ENCODE measurements at places on chromosomes 1 and 21. TPM values are rescaled to one million over a fixed set of nuclear protein-coding genes. Genes with fewer than 3 reads are reported as not detected.

DNA sequence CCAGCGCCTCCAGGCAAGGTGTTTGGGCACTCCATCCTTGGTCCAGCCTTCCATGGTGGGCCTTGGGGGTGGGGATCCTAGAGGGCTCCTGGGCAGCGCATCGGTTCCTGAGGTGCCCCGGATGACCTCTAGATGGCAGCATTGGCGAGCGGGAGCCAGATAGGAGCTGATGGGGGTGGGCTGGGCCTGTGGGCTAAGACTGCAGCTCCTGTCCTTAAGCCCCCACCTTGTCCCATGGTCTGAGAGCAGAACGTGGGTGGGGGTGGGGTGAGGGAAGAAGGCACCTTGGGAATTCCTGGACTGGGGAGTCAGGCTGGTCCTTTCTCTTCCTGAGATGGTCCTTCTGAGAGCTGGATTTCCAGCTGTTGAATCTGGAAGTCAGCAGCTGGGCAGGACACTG is 93.4 kb upstream of the CSF3R start:
- H3K4me1 ChIP-seq, result no peaks in the 10 kb centered on the region
- peak; percentile 78 for DNase-seq
- H3K27ac ChIP-seq, result no peak overlapping the region
- H3K36me3 ChIP-seq, result no peaks in the 10 kb centered on the region
- no peak overlapping the region for H3K4me3 ChIP-seq

DNA sequence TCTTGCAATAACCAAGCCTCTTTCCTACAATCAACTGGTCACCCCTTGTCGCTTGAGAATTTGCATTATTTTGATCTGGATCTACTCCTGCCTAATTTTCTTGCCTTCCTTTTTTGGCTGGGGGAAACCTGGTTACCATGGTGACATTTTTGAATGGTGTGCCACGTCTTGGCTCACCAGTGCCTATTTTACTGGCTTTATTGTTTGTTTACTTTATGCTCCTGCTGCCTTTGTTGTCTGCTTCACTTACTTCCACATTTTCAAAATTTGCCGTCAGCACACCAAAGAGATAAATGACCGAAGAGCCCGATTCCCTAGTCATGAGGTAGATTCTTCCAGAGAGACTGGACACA is 743 bp downstream of the GPR52 start:
- H3K27ac ChIP-seq, result no peak overlapping the region
- no peaks in the 10 kb centered on the region for H3K36me3 ChIP-seq
- no peaks in the 10 kb centered on the region for H3K27me3 ChIP-seq
- DNase-seq, result no peak

- no peak for DNase-seq
- no peaks in the 10 kb centered on the region for H3K36me3 ChIP-seq
- H3K4me3 ChIP-seq, result no peak overlapping the region
- no peak overlapping the region for H3K27ac ChIP-seq
Observed at GRCh38 chr1:237115035-237115434, 73.1 kb downstream of the RYR2 start.

- H3K36me3 ChIP-seq, result no peaks in the 10 kb centered on the region
- H3K4me3 ChIP-seq, result no peak overlapping the region
- no peak overlapping the region for H3K27ac ChIP-seq
- DNase-seq, result no peak
Observed at GRCh38 chr1:33819290-33819912, 44.5 kb upstream of the HMGB4 start.

DNA sequence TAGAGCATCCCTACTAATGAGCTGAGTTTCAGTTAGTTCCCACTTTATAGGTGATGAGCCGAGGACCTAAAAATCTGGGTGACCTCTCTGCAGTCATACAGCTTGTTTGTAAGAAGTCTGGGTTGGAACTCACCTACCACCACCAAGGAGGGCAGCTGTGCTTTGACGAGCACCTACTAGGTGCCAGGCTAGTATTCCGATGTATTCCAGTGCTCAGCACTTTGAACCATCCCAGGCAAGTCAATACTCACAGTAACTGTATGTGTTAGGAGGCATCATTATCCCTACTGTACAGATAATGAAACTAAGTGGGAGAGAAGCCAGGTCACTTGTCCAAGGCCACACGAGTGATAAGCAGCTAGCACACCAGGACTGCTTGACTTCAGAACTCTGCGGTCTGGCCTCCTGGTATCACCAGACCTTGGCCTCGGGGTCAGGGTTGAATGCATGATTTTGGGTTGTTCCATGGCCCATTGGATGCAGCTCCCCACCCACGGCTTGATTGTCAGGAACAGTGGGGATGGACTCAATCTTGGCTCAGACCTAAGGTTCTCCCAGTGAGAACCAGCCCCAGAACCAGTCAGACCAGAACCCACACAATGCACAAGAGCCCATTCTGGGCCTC is 20.7 kb downstream of the ECE1 start:
- H3K27ac ChIP-seq, result no peak overlapping the region
- no peak for DNase-seq
- H3K4me3 ChIP-seq, result no peak overlapping the region
- H3K27me3 ChIP-seq, result no peaks in the 10 kb centered on the region
- peaks cover 92% of the 10 kb centered on the region for H3K36me3 ChIP-seq

DNA sequence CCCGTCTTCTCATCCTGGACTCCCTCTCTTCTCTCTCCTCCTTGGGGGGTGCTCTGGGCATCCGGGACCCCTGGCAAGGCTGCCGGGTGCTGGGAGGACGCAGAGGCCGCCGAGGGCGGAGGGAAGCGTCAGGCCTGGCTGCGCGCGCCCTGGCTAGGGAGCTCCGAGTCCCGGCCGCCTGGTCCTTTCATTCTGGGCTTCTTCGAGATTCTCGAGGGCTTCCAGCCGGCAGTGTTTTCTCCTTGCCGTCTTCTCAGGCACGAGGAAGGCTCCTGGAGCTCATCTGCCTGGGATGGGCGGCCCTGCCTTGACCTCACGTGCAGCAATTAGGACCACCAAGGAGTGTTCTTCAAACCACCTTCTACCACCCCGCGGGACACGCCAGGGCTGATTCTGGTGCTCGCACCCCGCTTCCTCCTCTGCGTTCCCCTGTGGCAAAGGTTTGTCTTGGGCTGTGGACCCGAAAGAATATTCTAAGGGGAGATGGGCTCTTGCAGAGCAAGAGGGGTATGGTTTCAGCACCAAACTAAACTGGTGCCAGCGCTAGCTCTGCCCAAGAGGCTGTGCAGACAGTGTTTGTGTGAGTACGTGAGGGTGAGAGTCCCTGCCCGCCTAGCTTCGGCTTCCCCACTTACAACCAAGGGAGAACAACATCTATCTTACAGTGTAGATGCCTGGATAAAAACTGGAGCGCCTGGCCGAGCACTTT is 36.5 kb downstream of the PIK3CD start:
- H3K27me3 ChIP-seq, result no peaks in the 10 kb centered on the region
- H3K4me3 ChIP-seq, result peak overlapping the region; percentile 94
- H3K36me3 ChIP-seq, result peaks cover 1% of the 10 kb centered on the region
- H3K27ac ChIP-seq, result peak overlapping the region; percentile 61

DNA sequence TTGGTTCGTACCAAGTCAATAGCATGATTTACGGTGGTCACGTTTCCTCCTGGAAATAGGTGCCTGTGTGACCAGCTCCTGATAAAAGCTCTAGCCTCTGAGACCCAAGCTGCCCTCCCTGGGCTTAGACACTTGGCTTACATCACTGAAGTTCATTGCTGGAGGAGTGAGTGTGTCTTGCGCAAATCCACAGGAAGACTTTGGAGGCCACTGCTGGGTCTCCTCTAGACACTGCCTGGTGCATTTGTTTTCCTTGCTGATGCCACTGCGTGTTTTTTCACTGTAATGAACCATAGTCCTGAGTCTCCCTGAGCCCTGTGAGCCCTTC is 230.6 kb downstream of the DSCAM start:
- no peaks in the 10 kb centered on the region for H3K36me3 ChIP-seq
- no peak overlapping the region for H3K27ac ChIP-seq
- no peak for DNase-seq

- no peaks in the 10 kb centered on the region for H3K36me3 ChIP-seq
- no peak overlapping the region for H3K27ac ChIP-seq
- no peak for DNase-seq
Observed at GRCh38 chr1:53116307-53116810, 26.1 kb downstream of the SLC1A7 start.

GRCh38 chr1:96416701-96417444 is 304.7 kb upstream of the PTBP2 start:
- H3K27ac ChIP-seq, result peak overlapping the region; percentile 44
- no peak overlapping the region for H3K4me3 ChIP-seq
- peaks cover 12% of the 10 kb centered on the region for H3K4me1 ChIP-seq
- no peaks in the 10 kb centered on the region for H3K27me3 ChIP-seq
- no peaks in the 10 kb centered on the region for H3K36me3 ChIP-seq

DNA sequence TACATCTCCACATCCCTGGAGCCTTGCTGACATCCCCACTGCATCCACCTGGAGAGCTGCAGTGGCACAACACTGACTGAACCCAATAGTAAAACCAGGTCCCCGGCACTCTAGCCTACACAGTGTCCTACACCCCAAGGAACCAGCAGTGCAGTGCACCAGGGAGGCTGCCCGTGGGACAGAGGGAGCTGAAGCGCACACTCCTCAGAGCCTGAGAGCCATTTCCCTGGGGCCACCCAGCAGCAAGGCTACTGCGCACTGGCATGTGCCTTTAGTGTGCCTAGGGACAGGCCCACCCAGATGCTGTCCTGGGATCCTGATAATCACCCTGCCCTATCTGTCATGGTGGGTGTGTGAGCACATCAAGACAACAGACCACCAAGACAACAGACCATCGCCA is 31.9 kb downstream of the NSL1 start:
- peaks cover 14% of the 10 kb centered on the region for H3K36me3 ChIP-seq
- H3K27me3 ChIP-seq, result no peaks in the 10 kb centered on the region
- DNase-seq, result no peak
- peaks cover 5% of the 10 kb centered on the region for H3K4me1 ChIP-seq

DNA sequence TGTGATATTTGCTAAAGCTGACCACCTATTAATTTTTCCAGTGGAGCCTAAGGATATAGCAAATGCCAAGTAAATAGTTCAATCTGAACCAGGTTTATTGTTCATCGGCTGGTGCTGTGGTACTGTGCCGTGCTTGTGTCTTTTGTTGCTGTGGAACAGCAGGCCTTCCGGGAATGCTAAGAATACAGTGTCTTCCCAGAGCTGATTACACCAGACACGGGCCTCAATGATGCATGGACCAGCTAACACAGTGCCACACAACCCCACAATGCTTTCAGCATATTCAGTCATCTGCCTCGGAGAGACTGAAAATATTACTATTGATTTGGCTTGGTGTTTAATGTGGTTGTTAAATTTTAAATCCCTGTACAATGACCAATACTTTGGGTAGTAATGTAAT is 415.4 kb downstream of the PTBP2 start:
- H3K4me1 ChIP-seq, result peaks cover 8% of the 10 kb centered on the region
- no peak overlapping the region for H3K27ac ChIP-seq
- H3K4me3 ChIP-seq, result no peak overlapping the region
- H3K36me3 ChIP-seq, result no peaks in the 10 kb centered on the region
- H3K27me3 ChIP-seq, result no peaks in the 10 kb centered on the region

DNA sequence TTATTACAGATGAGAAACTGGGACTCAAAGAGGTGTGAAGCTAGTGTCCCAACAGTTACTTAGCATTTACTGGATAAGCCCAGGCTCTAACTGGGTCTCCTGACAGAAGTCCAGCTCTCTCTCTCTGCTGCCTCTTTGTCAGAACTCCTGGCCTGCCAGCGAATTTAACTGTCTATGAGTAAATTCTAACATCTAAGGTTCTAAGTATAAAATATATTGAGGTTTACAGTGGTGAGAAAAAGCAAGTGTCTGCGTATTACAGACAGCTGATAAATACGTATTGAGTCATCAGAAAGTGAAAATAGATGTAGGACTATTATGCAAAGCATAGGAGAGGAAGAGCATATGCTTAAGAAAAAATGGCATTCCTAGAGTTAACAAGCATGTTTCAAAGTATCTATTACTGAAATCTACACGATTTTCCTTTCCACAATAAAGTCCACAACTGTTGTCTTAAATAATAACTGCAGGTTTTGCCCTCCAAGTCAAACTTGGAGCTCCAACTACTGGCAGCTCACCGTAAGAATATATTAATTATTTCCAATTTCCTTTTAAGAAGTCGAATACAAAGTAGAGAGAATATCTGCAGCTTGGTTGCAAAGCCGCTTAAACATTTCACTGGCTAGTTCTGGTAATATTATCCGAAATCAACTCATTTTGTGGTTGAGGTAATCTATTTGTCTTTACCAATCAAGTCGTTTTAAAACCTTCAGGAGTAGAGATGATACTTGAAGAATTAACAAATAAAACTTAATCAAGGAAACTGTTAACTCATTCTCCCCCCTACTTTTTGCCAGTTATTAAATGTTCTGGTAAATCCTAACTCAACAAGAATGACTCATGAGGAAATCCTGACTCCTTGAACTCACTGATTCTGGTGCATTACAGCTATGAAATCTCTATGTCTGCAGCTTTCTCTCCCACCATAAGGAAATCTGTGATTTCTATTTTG is 1.4 kb upstream of the RGS2 start:
- H3K4me3 ChIP-seq, result peak overlapping the region; percentile 72
- H3K27me3 ChIP-seq, result no peaks in the 10 kb centered on the region
- peak; percentile 45 for DNase-seq
- peaks cover 7% of the 10 kb centered on the region for H3K36me3 ChIP-seq
- H3K4me1 ChIP-seq, result peaks cover 29% of the 10 kb centered on the region
- H3K27ac ChIP-seq, result peak overlapping the region; percentile 90

- peaks cover 14% of the 10 kb centered on the region for H3K4me1 ChIP-seq
- DNase-seq, result no peak
- H3K27me3 ChIP-seq, result no peaks in the 10 kb centered on the region
- H3K27ac ChIP-seq, result no peak overlapping the region
- H3K4me3 ChIP-seq, result no peak overlapping the region
Observed at GRCh38 chr1:30742963-30743559, 14.5 kb downstream of the LAPTM5 start.

DNA sequence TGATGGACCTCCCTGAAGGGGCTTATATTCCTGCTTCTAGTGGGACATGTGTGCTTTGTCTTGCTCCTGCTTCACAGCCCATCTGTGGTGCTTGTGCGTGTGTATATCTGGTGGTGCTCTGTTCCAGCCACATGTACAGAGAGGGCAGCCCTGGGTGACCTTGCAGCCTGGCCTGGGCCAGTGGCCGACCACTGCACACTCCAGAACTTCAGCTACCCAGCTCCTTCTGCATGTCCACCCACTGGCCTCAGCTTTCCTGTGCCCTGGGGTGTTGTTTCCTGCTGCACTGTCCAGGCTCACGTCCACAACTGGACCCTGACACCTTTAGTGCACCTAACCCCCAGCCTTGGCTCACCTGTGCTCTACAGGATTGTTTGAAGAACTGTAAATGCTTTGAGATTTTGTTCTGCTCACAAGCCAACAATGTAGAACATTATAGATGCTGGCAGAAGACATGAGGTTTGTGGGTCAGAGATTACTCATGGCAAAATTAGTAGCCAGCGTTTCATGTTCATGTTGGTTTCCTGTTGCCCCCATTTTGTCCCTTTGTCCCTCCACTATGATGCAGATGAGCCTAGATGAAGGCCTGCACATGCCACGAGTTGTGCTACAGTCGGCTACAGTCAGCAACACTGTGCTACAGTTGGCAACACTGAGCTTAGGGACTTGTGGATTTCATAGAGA is 5.3 kb upstream of the S100B start:
- DNase-seq, result no peak
- H3K4me1 ChIP-seq, result no peaks in the 10 kb centered on the region
- H3K4me3 ChIP-seq, result no peak overlapping the region
- H3K36me3 ChIP-seq, result no peaks in the 10 kb centered on the region
- no peak overlapping the region for H3K27ac ChIP-seq
- H3K27me3 ChIP-seq, result peaks cover 17% of the 10 kb centered on the region

- DNase-seq, result peak; percentile 8
Observed at GRCh38 chr1:201267481-201268229, 15.7 kb upstream of the PKP1 start.

The BMP8B gene
- 1.8 TPM for total RNA-seq

The KIAA0040 gene
- total RNA-seq, result 13.4 TPM

The ACP6 gene
- 3.5 TPM for total RNA-seq

The LRRC71 gene
- not detected for total RNA-seq

The SCAF4 gene
- 20.0 TPM for total RNA-seq

The SYPL2 gene
- not detected for total RNA-seq

The AK4 gene
- 108 TPM for total RNA-seq

The VWA5B1 gene
- total RNA-seq, result not detected

The NEXN gene
- 39.1 TPM for total RNA-seq

Data from stomach (tissue), 19 donors.